GF-D8 (cell line): ENCODE measurements at places on chromosomes 13 and 19.

DNA sequence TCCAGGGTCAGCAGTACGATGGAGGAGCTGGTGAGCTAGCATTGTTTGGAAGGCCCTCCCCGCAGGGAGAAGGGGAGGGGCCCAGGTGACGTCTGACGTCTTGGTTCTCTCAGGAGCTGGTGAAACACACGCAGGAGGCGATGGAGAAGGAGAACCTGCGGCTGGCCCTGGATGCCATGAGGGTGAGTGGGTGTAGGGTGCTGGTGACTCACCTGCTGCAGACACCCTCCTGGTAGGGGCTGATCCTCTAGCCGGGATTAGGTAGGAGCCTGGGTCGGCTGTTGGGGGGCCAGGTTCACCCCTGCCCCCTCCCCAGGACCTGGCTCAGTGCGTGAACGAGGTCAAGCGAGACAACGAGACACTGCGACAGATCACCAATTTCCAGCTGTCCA is 55.8 kb downstream of the VAV1 start:
- no peak for DNase-seq

- no peak for DNase-seq
Observed at GRCh38 chr13:51311231-51311630, 28.3 kb upstream of the SERPINE3 start.

DNA sequence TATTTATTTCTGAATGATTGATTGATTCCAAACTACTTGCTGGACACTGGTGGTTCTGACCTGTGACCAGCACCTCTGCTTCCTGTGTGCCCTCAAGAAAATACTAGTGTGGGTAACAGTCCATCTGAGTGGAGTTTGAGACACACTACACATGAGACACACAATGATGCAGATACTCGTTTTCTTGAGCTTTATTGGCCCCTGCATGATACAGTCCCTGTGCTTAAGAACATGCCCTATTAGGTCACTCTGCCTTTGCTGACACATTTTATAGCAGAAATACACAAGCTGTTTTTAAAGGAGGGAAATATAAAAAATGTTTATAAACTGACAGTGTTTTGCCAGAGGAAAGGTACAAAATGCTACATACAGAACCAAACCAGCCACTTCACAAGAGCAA is 126.9 kb downstream of the STK24 start:
- DNase-seq = no peak

DNA sequence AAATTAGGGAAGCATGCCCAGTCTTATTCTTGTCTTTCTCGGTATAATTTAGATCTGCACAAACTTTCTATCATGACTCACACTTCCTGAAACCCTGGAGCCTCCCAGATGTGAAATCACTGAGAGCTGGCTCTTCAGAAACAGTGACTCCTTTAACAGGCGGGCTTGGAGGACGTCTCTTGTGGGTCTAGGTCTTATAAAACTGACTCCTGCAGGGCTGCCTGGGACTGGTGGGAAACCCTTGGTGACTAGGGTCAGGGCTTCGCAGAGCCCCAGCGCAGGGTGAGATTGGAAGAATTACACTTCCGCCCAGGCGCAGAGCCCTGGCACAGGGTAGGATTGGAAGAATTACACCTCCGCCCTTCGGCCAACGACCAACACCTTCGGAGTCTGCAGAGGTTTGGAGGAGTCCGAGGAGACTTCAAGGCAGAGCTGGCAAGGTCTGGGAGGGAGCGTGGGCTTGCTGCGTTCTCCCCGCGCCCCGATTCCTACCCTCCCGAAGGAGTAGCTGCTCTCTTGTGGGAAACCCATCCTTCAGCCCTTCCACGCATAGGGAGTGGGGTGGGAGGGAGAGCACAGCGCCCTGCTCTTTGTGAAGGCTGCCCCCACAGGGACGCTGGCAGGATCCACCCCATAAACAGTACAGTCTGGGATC is 43.4 kb upstream of the MAP3K10 start:
- no peak for DNase-seq

GRCh38 chr13:48475230-48475629 is 57.6 kb downstream of the RCBTB2 start:
- DNase-seq = no peak

- DNase-seq = no peak
Observed at GRCh38 chr19:32387701-32388392, 17.7 kb upstream of the DPY19L3 start.

GRCh38 chr13:112053167-112053743 is 13.7 kb upstream of the SOX1 start:
- no peak for DNase-seq

GRCh38 chr19:15971224-15971780 is 22.5 kb downstream of the OR10H4 start:
- no peak for DNase-seq

DNA sequence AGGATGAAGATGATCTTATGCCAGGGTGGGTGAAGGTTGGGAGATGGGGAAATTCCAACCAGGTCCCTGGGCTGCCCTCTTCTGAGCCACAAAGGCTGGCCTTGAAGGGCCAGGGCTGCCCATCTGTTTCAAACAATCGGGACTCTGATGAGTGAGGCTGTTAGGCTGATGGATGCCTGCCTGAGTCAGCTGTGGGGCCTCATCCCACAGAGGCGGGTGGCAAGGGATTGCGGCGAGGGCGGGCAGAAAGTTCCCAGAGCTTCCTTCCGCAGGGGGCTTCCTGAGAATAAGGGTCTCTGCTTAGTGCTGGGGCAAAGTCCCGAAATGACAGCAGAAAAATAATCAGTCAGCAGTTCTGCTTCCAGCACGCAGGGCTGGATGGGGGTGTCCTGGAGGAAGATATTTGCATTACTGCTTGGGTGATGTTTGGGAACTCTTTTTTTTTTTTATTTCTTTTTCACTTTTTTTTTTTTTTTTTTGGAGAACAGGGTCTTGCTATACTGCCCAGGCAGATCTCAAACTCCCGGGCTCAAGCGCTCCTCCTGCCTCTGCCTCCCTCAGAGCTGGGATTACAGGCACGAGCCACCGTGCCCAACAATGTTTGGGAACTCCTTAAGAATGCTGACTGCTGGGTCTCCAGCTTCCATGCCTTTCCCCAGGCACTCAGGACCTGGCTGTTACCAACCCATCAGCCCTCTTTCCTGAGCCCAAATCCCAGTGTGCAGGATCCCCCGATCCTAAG is 14.1 kb downstream of the SH3GL1 start:
- DNase-seq = no peak

- no peak for DNase-seq
Observed at GRCh38 chr13:107216046-107216755, 648.3 kb upstream of the ARGLU1 start.

GRCh38 chr13:51596541-51596940 is 12.3 kb downstream of the WDFY2 start:
- no peak for DNase-seq

DNA sequence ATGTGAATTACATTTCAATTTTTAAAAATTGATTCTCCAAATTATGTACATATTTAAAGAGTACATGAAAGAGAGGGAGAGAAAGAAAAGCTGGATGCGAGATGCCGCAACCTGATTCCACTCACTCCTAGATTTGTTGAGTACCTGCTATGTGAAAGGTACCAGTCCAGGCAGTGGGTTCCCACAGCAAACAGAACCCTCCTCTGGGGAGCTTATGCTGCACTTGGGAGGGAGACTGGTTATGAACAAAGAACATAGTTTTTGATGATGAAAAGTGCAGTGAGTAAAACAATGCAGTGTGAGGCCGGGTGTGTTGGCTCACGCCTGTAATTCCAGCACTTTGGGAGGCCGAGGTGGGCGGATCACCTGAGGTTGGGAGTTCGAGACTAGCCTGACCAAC is 43.4 kb downstream of the ACTN4 start:
- no peak for DNase-seq

DNA sequence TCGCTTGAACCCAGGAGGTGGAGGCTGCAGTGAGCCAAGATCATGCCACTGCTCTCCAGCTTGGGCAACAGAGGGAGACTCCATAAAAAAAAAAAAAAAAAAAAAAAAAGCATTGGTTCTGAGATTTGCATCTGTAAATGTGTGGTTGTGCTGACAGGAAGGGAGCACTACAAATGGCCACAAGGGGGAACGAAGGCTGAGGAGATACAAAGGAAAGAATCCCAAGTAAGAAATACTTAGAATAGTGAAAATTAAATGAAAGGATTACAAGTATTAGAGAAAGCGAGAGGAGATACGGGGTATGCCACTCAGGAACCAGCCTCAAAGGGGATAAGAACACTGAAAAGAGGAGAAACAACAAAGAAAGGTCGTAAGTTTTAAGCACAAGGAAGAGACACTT is 284.9 kb downstream of the KLF12 start:
- no peak for DNase-seq

DNA sequence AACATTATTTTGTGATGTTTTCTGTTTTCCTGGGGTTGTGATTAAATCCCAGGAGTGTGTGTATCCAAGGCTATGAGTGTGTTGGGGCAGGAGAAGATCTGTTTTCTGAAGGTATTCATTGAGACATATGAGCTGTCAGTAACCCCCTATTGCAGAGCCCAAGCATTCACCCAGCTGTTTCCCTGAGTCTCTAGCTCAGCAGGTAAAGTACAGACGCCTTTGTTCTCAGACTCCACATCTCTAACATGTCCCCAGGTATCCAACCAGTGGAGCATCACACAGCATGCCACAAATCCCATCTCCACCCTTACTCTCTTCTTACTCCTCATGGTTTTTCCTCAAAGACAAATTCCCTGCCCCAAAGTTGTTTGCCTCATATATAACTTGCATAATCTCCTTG is 213.6 kb downstream of the PCDH20 start:
- DNase-seq = no peak

DNA sequence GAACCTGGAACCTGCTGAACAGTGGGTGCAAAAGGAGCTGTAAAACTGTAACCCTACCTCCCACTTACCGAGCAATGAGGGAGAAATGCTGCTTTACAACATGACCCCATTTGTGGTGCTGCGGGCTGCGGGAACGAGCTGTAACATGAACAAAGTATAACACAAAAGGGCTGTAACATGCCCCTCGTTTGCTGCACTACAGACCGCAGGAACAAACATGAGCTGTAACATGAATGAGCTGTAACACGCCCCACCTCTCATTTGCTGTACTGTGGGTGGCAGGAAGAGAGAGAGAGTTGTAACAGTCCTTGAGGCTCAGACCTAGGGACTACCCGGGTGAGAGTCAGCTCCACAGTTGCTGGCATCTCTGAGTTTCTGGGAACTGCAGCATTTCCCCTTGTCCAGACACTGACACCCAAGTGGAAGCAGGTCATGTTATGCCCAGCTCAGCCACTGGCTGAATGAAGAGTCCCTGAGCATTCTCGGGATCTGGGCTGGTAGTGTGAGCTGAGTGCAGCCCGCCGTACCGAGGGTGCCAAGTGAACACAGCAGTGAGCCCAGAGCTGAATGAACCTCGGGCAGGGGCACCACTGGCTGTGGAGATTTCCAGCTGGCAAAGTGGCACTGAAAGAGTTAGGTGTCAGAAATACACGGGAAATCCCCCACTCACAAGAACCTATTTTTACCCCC is 1385.3 kb upstream of the SPRY2 start:
- no peak for DNase-seq

DNA sequence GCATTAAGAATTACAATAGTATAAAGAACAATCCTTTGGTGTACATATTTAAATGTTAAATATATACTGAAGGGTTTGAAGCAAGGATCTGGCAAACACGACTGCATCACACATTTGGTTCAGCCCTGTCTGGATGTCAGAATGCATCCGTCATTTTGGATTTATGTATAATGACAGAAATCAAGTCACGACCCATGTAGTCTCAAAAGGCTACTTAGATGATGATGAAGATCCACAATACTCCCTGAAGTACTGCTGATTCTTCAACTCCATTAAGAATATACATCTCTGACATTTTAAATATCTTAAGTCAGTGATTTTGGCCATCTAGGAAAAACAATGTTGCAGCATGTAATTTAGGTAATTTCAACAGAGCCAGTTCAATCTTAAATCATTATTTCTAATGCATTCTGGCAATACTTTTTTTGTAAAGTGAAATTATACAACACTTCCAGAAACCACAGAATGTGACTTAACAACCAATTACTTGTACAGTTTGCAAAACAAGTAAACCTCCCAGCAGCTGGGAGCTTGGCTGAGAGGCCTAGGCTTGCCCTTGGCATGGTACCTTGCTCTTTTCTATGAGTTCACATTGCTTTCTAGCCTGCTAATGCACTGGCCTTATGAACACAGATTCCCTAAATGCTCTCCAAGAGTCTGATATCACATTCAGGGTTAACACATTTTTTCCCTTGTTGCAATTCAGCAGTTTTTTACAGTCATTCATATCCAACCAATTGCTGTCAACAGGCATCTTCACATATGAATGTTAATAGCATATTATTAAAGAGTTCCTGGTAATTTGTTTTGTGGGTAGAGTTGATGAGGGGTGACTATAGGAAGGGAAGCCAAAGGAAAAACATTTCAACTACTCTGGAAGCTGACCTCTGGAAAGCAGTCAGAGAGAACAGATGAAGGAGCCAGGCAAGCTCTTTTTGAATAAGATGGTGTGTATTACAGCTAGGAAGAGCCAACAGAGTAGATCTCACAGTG is 175.2 kb downstream of the ENOX1 start:
- no peak for DNase-seq

DNA sequence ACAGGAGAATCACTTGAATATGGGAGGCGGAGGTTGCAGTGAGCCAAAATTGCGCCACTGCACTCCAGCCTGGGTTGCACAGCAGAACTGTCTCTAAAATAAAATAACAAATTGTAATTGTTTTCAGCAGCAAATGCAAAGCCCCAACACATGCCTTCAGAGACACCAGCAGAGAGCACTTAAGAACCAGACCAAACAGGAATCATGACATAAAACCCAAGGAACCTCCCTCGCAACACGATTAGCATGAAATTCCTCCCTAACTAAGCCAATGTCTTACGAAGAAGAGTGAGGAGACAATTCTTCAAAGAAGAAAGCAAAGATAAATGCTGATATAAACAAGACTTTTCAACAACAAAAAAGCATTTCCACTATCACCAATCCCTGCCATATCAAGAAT is 40.1 kb downstream of the PSPC1 start:
- DNase-seq = no peak

- no peak for DNase-seq
Observed at GRCh38 chr19:55601084-55601483, 996 bp downstream of the ZNF524 start.

DNA sequence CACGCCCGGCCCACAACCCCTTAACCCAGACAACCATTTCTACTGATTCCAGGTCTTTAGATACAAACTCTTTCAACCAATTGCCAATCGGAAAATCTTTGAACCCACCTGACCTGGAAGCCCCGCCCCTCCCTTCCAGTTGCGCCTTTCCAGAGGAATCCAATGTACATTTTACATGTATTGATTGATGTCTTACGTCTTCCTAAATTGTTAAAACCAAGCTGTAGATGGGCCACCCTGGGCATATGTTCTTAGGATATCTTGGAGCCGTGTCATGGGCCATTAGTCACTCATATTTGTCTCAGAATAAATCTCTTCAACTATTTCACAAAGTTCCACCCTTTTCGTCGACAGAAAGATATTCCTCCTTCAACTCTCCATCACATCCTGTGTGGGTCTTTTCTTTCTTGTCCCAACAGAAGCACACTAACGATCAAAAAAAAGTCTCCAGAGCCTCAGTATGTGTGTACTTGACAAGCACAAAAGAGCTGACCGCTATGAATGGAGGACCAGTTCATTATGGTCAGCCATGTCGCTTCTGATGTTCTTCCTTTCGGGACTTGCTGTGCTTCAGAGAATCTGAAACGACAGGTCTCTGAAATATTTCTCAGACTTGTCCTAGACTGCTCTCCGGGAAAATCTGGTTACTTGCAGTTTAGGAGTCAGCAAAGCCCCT is 601 bp upstream of the ZNF749 start:
- no peak for DNase-seq
